Fibroblast of skin of left quadriceps (primary cell): ENCODE measurements at places on chromosomes 11 and 22.

DNA sequence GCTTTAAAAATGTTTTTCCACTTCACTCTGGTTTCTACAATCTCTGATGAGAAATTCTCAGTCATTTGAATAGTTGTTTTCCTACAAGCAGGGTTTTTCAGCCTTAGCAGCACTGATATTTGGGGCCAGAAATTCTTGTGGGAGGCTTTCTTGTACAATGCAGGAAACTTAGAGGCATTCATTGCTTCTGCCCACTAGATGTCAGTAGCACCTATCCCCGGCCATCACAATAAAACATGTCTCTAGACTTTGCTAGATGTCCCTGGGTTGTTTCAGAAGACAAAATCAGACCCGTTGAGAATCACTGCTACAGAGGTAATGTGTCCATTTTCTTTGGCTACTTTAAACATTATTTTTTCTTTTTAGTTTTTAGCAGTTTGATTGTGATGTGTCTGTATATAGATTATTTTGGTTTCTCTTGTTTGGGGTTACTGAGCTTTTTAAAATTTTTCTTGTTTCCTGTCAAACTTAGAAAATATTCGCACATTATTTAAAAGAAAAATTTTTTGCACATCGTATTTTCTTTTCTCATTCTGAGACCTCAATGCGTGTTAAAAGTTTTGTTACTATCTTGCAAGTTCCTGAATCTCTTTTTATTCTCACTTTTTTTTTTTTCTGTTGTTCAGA is 60.8 kb upstream of the CCDC179 start:
- DNase-seq = peak; percentile 22

GRCh38 chr11:111320728-111321568 is 22.6 kb downstream of the POU2AF3 start:
- no peak for DNase-seq

DNA sequence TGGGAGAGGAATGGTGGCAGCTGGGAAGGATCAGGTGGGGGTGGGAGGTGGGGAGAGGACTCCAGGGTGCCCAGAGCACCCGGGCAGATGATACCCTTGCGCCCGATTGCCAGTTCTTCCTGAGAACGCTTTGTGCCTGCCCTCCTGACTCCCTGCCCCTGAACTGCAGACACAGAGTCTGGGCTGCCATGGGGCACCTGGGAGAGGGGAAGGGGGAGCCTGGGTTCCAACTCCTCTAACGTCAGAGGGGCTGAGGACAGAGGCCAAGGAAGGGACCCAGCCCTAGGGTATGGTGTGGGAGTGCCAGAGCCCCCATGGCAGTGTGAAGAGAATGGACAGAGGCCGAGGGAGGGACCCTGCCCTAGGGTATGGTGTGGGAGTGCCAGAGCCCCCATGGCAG is 920 bp upstream of the KCNK7 start:
- no peak for DNase-seq

DNA sequence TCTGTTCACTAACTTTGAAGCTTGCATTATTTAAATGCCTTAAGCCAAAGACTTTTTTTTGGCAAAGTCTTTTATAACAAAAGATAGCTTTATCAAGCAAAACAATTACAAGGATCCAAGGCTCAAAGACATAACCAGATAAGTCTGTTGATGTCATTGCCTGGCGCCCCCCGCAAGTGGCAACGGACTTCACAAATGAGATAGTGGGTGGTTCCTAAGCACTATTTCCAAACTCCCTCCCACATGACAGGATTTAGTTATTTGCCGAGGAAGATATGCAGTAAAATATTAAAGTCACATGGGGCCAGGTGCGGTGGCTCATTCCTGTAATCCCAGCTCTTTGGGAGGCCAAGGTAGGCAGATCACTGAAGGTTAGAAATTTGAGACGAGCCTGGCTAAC is 194.2 kb upstream of the DDI1 start:
- DNase-seq = no peak

DNA sequence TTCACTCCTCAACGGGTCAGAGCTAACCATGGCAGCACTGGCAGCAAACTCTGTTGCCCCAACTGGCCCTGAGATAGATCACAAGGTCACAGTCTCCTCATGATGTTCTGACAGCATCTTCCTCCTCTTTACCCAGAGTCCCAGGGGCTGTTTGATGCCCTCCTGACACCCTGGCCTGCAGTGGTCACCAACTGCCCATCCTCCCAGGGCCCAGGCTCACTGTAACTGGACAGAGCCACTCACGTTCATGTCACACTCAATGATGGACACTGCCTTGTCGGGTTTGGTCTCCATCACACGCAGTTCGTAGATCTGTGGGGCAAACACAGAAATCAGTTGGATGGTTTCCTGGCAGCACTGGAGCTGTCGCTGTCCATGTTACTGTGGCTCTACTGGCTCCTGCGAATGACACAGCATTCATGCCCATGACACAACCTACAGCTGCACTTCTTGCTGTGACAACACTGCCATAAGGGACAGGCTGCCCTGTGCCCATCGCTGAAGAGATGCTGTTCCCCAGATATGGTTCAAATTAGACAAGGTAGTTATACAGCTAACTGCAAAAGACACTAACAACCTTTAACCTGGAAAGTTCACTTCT is 10.4 kb upstream of the C22orf39 start:
- no peak for DNase-seq

- DNase-seq = peak; percentile 61
Observed at GRCh38 chr22:30005213-30005857, 74.9 kb upstream of the HORMAD2 start.

DNA sequence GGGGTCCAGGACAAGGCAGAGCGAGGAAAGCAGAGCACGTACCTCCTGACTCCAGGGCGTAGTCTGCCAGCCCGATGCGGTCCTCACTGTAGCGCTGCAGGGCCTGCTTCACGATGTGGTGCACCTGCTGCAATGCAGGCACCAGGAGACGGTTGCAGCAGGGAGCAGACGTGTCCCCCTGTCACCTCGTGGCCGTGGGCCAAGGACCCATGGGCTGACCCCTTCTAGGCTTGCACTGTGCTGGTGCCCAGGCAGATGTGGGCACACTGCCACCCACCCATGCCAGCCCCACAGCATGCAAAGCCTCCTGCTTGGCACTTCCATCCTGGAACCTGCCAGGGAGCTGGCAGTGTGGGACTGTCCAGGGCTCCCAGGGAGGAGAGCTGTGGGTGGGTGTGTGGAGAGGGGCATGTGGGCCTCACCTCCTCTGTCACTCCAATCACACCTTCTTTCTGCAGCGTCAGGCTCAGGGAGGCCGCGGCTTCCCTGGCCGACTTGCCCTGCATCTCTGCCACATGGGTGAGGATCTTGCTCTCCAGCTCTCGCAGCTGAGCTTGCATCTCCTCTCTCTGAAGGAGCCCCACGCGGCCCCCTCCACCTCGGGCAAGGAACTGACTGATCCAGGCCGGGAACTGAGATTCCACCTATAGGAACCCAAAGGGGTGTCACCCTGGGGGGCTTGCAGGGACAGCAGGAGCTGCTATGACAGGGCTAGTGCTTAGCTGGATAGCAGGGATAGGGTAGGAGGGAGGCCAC is 16.3 kb downstream of the SUN2 start:
- no peak for DNase-seq

DNA sequence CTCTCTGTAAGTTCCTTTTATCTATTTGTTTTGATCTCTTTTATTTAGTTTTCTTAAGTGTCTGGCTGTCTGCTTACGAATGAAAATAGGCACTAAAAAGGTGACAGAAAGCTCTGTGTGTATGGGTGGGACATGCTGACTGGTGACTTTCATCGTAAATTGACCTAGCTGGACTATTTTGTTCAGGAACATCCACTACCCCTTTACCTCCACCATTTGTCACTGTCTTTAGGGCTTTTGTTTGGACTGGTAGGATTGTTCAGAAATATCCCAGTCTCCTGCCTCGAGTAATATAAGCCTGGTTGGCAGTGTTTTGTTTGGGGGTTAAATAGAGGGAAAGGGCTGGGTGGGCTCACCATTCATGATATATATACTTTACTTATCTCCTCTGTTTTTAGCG is 20.9 kb downstream of the EMSY start:
- no peak for DNase-seq

GRCh38 chr11:121652971-121653370 is 200.2 kb upstream of the SORL1-AS1 start:
- no peak for DNase-seq

GRCh38 chr11:43393765-43394355 is 35.1 kb downstream of the TTC17 start:
- no peak for DNase-seq

DNA sequence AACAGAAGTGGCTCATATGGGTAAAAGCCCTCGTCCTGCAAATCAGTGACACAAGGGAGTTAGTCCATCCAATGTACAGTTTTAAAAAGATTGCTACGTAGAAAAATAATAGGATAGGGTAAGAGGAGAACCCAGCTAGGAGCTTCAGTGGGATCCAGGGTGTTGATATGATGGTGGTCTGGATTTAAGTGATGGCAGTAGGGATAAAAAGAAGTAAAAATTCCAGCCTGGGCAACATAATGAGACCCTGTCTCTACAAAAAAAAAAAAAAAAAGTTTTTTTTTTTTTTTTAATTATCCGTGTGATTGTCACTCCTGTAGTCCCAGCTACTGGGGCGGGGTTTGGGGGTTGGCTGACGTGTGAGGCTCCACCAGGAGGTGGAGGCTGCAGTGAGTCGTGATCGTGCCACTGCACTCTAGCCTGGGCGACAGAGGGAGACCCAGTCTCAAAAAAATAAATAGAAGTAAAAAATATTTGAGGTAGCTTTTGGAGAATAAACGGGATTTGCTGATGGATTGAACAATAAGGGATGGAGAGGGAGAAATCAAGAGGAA is 7.0 kb upstream of the L3MBTL2 start:
- DNase-seq = no peak

DNA sequence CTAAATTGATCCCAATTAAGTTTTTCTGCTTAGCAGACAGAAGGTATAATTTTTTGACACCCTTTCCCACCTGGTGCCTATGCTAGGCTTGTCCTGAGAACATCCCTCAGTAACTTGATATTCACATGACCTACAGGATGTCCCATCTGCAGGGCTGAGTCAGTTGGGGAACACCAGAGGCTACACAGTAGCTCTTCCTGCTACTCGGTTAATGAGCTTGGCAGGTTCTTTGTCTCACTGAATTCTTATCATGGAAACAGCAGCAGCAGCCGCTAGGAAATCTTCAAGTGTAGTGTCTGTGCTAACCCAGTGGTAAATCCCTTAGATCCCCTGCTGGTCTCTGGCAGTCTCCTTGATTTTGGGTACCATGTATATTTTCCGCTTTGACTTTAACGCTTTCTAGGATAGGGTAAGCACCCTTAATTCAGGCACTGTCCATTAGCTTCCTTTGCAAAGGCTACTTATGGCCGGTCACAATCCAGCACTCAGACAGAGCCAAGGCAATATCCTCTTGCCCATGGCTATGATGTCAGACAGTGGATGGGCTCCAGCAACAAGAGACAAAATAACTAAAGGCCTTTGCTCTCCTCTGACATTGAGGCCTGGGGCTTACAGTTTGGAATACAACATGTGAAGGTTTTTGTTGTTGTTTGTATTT is 8.5 kb downstream of the MRPL16 start:
- no peak for DNase-seq

GRCh38 chr11:117197516-117198456 is 1.4 kb upstream of the TAGLN start:
- DNase-seq = no peak

GRCh38 chr11:16313846-16314245 is 42.5 kb downstream of the SOX6 start:
- DNase-seq = no peak

GRCh38 chr11:83456075-83456474 is 169.9 kb upstream of the CCDC90B start:
- no peak for DNase-seq

DNA sequence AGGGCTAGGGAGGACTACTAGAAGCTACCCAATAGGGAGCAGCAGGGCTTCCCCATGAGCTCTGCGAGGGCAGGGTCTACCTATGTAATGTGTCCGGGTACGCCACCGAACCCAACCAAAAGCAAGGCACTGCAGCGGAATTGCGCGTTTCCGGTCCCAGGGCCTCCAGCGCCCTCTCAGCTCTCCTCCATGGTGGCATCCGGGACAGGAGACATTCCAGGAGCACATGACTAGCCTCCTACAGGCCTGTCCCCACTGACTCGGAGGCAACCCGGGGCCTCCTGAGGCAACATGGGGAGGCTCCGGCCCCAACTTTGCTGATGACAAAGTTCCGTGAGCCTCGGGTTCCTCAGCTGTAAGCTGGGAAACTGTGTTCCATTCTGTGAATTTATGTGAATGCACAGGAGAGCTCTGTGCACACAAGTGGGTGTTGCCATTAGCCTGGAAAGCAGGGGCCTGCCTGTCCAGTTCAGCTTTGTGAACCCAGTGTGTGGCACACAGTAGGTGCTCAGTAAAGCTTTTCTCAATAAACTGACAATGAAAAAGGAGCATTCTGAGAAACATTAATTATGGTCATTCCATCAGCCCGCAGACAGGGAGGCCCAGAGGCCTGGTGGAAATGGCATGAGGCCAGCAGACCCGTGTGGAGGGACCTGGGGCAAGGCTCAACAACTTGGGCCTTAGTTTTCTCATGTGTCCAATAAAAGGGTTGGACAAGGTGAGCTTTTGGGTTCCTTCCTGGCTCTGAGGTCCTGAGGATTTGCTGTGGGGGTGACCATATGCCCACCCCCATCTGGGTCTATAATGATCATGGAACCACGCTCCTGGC is 50.3 kb downstream of the CHRDL2 start:
- no peak for DNase-seq

DNA sequence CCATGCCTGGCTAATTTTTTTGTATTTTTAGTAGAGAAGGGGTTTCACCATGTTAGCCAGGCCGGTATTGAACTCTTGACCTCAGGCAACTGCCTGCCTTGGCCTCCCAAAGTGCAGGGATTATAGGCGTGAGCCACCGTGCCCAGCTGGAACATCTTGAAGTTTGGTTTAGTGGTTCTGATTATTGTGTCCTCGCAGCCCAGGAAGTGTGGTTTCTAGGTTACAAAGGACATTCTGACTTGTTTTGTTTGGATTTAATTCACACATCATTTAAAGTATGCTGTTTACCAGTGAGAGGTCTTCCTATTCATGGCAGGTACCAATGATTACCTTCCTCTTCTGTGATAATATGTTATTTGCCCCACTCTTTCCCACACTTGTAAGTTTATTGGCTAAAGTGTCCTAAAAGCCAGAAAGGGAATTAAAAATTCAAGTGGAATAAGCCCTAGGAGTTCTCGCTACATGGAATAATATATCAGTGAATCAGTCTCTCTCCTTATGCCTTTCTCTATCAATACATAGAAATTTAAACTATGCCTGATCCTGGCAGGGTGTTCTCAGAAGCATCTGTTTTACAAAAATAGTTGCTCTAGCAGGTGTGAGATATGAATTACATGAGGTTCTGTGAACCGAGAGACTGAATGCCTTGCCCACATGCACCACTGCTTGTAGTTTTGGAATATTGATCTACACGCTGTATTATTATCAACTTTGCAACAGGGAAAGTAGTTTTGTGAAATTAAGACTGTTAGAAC is 263.1 kb downstream of the DDX10 start:
- no peak for DNase-seq

GRCh38 chr11:115463606-115464005 is 40.6 kb downstream of the CADM1 start:
- no peak for DNase-seq

- no peak for DNase-seq
Observed at GRCh38 chr22:48713272-48714205, 1114.1 kb downstream of the BRD1 start.

- DNase-seq = no peak
Observed at GRCh38 chr11:83073258-83073657, 1.6 kb upstream of the RAB30 start.
